Karpas-422 (cell line): ENCODE measurements at places on chromosomes 7 and 10. TPM values are rescaled to one million over a fixed set of nuclear protein-coding genes. Genes with fewer than 3 reads are reported as not detected.

Gene IGFBP3
- total RNA-seq = not detected in 2 replicates

Gene H2BK1
- not detected in 2 replicates for total RNA-seq

GRCh38 chr10:70359017-70359550, 23.3 kb downstream of the LRRC20 start:
- DNase-seq = no peak
- H3K36me3 ChIP-seq = no peaks in the 10 kb centered on the region
- H3K4me1 ChIP-seq = peaks cover 49% of the 10 kb centered on the region
- no peaks in the 10 kb centered on the region for H3K27me3 ChIP-seq
- no peak overlapping the region for H3K4me3 ChIP-seq

Gene HTR7
- total RNA-seq = 0.26 TPM in 1 of 2 replicates, not detected in the other

GRCh38 chr7:16926283-16926682, 44.5 kb upstream of the AGR3 start:
- H3K4me1 ChIP-seq = no peaks in the 10 kb centered on the region
- no peaks in the 10 kb centered on the region for H3K36me3 ChIP-seq
- DNase-seq = peak; percentile 47
- H3K27ac ChIP-seq = no peak overlapping the region
- no peaks in the 10 kb centered on the region for H3K27me3 ChIP-seq
- H3K4me3 ChIP-seq = no peak overlapping the region

GRCh38 chr7:105621176-105621575, 39.9 kb upstream of the EFCAB10 start:
- H3K36me3 ChIP-seq = no peaks in the 10 kb centered on the region
- no peak overlapping the region for H3K4me3 ChIP-seq
- no peaks in the 10 kb centered on the region for H3K27me3 ChIP-seq
- DNase-seq = no peak
- no peaks in the 10 kb centered on the region for H3K4me1 ChIP-seq
- H3K27ac ChIP-seq = no peak overlapping the region

GRCh38 chr7:24604630-24605029, 31.4 kb downstream of the PALS2 start:
- H3K4me1 ChIP-seq = no peaks in the 10 kb centered on the region
- H3K4me3 ChIP-seq = no peak overlapping the region
- no peak overlapping the region for H3K27ac ChIP-seq
- no peaks in the 10 kb centered on the region for H3K36me3 ChIP-seq
- H3K27me3 ChIP-seq = no peaks in the 10 kb centered on the region

GRCh38 chr10:3872712-3873329, 87.8 kb upstream of the KLF6 start:
- H3K27me3 ChIP-seq = no peaks in the 10 kb centered on the region
- H3K27ac ChIP-seq = no peak overlapping the region
- no peaks in the 10 kb centered on the region for H3K36me3 ChIP-seq
- DNase-seq = no peak

- H3K4me3 ChIP-seq = no peak overlapping the region
- H3K27me3 ChIP-seq = no peaks in the 10 kb centered on the region
- DNase-seq = no peak
Observed at GRCh38 chr10:7722927-7723529, 19.9 kb downstream of the ITIH2 start.

- H3K4me1 ChIP-seq = peaks cover 17% of the 10 kb centered on the region
- no peaks in the 10 kb centered on the region for H3K27me3 ChIP-seq
- H3K36me3 ChIP-seq = no peaks in the 10 kb centered on the region
- H3K4me3 ChIP-seq = no peak overlapping the region
- no peak for DNase-seq
Observed at GRCh38 chr10:111578076-111578475, 501.2 kb downstream of the ADRA2A start.

DNA sequence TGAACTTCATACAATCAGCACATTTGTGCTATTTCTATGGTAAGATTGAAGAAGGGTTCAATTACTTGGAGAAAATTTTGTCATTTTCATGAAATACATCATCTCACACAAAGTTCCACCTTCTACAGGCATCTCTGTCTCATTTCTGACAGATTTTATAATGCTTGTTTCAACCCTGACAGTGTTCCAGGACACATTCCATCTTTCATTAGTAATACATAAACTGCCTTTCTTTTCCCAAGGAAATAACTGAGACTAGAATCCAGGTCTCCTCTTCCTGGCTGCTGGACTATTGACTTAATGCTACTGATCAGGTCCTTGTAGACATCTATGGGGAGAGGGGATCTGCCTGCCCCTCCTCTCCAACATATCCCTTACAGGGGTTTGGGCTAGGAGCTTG, 70.1 kb upstream of the PLPP4 start:
- DNase-seq = no peak
- H3K36me3 ChIP-seq = 0 out of 2 replicates have a peak, but pooled peaks cover 4% of the 10 kb centered on the region
- H3K27ac ChIP-seq = no peak overlapping the region
- no peak overlapping the region for H3K4me3 ChIP-seq
